ENCODE measurements at places on chromosomes 6 and 20.
A peak's percentile ranks its signal among the peaks of the same experiment; 100 is the strongest.

DNA sequence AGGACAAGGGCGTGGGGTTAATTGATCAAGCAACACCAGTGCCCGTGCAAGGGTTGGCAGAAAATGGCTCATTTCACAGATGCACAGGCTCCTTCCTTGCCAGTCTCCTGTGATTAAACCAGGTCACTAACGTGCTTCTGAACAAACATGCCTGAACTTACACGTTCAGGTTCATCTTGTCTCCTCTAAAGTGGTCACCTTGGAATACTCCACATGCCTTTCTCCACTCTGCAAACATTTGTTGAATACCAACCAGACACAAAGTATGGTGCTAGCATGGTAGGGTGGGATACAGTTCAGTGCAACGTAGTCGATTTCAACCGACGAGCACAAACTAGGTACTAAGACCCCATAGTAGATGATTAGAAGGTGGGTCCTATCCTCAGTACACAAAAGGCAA lies 72.6 kb upstream of the PTPRT start:
- no peak for DNase-seq

- DNase-seq: no peak
Measured at GRCh38 chr20:64009811-64010387, 26.1 kb upstream of the C20orf204 start.

GRCh38 chr6:6856538-6857523 lies 250.9 kb upstream of the RREB1 start:
- DNase-seq: peak; percentile 13

- DNase-seq: no peak
Measured at GRCh38 chr6:8182902-8183665, 80.7 kb upstream of the EEF1E1 start.

DNA sequence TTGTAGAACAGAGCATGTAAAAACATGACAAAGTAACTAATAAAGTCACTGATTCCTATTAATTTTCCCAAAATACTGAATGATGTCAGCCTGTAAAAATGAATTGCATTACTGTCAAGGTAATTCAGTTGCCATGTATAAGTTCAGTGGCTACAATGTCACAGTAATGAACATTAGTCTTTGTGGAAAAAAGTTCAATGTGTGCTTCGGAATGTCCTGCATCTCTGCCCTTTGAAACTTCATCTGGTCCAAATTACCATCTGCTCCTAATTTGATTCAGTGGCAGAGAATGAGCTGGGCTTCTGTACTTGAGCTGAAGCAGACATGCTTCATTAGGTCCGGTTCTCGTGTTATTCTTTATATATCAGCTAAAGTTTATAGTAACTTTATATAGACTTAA lies 567.4 kb downstream of the COL12A1 start:
- no peak for DNase-seq

- DNase-seq: no peak
Measured at GRCh38 chr20:41001497-41001896, 27.1 kb upstream of the TOP1 start.

DNA sequence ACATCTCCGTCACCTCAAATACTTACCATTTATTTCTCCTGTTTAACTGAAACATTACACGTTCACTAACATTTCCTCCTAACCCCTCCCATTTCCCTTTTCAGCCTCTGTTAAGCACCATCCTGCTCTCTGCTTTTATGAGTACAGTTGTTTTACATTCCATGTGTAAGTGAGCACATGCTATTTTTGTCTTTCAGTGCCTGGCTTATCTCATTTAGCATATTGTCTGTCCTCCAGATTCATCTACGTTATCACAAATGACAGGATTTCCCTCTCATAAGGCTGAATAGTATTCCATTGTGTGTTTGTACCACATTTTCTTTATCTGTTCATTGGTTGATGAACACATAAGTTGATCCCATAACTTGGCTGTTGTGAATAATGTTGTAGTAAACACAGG lies 22.7 kb downstream of the TAF11 start:
- no peak for DNase-seq

DNA sequence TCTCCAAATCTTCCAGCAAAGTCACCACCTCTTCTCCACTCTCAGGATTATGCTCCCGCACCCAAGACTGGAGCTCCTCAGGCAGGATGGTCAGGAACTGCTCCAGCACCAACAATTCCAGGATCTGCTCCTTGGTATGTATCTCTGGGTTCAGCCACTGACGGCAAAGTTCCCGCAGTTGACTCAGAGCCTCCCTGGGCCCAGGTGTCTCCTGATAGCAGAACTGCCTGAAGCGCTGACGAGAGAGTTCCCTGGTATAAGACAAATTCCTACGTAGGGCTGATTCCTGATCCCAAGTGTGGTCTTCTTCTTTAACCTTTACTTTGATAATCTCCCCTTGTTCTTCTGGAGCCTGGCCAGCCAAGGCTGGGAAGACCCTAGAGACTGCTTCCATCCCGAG lies 60.6 kb downstream of the GPX5 start:
- DNase-seq: no peak

DNA sequence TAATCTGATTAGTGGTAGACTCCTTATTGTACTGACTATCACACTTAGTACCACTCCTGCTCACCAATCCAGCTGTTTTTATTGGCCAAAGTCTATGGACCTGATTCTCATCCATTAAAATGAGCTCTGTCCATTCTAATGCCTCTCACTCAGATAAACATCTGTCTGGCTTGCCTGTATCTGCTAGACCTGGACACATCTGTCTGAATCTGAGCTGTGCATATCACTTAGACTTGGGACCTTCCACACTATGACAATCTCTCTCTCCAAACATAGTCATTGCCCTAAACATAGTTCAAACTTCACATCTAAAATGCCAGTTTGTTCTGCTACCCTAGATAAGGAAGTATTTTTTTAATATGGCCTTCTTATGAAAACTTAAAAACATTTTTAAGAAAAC lies 92.6 kb downstream of the CENPW start:
- DNase-seq: no peak

GRCh38 chr6:52491203-52492069 lies 71.3 kb downstream of the EFHC1 start:
- DNase-seq: no peak

- DNase-seq: no peak
Measured at GRCh38 chr6:106799031-106799894, 169.9 kb downstream of the QRSL1 start.

DNA sequence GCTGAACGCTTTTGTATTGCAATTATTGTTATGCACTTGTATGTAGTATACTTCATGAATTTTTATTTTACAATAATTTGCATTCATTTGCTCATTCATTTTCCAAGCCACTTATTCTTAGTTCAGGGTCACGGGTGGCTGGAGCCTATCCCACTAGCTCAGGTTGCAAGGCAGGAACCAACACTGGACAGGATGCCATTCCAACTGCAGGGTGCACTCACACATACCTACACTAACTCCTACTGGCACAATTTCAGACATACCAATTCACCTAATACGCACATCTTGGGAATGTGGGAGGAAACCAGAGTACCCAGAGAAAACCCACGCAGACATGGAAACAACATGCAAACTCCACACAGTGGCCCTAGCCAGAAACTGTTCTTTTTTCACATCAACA lies 61.8 kb downstream of the LMBRD1 start:
- no peak for DNase-seq

GRCh38 chr6:113662688-113663333 lies 194.3 kb upstream of the MARCKS start:
- no peak for DNase-seq

GRCh38 chr6:80457439-80457933 lies 351.0 kb downstream of the BCKDHB start:
- no peak for DNase-seq

DNA sequence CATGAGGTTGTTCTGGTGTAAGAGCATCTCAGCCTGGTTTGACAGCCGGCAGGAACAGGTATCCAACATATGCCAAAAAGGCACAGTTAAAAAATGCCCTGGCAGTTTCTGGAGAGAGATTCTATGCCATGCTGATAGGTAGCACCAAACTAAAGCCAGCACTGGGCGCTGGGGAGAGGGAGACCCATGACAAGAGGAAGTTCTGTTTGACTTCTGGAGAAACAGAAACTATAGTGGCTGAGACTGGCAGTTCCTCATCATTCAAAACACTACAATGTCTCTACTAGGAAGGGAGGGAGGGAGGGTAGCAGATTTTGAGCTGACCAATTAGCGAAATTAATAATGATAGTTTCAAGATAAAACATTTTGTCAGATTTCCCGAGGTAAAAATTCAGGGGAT lies 174.1 kb downstream of the ADAT2 start:
- no peak for DNase-seq

DNA sequence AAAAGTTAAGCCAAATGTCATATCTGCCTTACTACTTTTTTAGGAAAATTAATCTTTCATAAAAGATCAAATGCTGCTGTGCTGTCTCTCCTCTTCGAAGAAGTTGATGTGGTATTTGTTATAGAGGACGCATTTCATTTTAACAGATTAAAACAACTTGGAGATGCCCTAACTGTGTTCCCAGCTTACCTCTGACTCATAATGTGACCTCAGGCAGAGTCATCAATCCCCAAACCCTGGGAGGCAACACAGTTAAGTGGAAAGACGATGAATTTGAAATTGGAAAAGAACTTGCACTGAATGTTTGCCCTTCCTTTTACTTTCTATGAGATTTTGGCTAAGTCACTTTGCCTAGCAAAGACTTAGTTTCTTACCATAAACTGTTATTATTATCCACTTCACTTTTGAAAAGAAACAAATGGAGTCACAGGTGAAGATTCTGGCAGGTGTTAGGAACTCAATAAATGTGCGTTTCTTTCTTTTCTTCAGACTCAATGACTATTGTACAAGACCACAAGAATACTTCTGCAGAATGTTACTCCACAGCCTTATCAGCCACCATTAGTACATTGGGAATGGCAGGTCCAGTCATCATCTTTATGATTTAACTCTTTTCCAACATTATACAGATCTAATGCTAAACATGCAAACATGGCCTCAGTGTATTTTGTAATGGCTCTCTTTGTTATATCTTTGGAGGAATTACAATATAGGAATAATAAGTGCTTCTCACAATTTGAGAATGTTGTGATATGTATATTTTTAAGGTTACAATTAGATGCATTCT lies 102.6 kb downstream of the COL21A1 start:
- no peak for DNase-seq

GRCh38 chr6:138105880-138106664 lies 1.1 kb downstream of the PERP start:
- DNase-seq: no peak

DNA sequence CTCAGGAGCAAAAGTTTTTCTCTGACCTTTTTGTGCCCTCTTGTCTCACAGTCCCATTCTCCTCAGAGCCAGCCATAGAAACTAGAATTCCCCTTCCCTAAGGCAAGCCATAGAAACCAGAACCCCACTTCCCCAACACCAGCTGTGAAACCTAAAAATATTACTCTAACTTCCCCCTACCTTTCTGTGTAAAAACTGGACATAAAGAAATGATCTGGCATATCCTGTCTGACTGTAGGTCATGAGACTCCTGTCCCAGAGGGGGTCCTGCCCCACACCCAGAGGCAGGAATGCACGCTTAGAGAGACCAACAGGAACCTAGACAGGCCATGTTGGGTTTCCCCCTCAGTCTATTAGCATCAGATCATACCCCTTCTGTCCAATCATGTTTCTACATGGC lies 140.6 kb upstream of the SLC22A16 start:
- no peak for DNase-seq

GRCh38 chr6:79802657-79803300 lies 144.6 kb downstream of the ELOVL4 start:
- no peak for DNase-seq

GRCh38 chr6:97422171-97422570 lies 139.2 kb upstream of the MMS22L start:
- DNase-seq: no peak

- no peak for DNase-seq
Measured at GRCh38 chr6:161038229-161039031, 46.9 kb downstream of the MAP3K4 start.

- DNase-seq: no peak
Measured at GRCh38 chr6:2266031-2266795, 20.8 kb upstream of the GMDS start.

DNA sequence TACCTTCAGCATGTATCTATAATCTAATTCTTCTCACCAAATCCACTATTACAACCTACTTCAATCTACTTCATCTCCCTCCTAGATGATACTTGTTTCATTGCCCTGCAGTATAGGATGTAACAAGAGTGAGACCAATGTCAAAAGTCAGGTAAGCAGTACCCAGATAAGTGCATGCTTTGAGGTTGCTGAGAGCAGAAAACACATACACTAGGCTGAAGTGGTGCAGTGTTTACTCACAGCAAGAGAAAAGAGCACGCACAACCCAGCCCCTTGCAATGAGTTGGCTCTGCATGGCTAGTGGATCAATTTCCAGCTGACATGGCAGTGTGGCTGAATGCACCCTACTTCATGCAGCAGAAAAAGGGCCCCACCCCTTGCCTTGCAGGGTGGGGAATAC lies 199.9 kb downstream of the EPHA7 start:
- DNase-seq: no peak

- no peak for DNase-seq
Measured at GRCh38 chr6:50825375-50826036, 6.8 kb downstream of the TFAP2B start.

- no peak for DNase-seq
Measured at GRCh38 chr20:46063151-46063550, 26.6 kb downstream of the NCOA5 start.

DNA sequence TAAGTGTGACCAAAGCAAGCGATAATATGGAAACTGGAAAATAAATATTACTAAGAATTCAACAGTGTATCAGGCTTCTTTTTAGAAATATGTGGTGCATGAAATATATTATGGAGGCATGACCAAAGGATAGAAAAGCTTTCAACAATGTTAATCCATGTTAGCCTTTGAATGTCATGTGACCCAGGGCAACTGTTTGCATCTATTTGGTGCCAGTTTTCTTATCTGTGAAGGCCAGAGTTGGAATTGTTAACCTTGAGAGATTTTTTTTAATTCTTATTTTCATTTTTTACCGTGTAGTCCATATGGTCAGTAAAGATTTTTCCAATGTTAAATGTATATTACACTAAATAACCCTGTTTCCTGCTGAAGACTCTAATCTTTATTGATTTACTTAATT lies 411.1 kb downstream of the BCKDHB start:
- no peak for DNase-seq

DNA sequence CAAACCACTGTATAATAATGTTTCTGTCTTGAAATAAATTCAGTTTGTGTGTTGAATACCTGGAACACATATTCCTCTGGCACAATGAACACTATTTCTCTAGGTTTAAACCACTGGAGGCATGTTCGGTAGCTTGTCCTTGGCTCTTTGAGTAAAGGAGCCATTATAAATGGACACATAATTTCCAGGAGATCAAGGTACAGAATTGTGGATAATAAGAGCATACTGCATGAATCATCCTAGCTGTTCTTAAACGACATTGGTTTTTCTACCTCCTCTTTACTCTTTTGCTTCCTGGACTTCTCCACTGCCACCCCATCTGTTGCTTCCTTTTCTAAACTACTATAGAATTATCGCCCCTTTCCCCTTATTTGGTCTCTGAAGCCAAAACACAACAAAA lies 1.2 kb downstream of the CENPW start:
- no peak for DNase-seq

GRCh38 chr6:42610416-42610815 lies 46.6 kb downstream of the UBR2 start:
- DNase-seq: no peak

DNA sequence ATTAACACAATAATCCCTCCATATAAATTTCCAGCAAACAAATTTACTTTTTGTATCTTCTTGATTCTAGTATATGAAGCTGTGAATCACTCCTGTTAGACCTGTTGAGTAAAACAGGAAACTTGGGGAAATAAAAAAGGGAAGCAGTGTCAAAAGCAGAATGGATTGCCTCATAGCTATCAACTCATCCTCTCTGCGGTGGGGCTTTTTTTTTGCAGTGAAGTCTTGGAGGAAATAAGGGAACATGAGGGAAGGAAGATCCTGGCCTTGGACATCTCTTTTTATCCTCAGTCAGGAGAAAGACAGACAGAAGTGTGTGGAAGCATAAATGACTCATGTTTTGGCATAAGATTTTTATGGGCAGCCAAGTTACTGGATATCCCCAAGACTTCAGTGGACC lies 332.5 kb downstream of the TFAP2A start:
- no peak for DNase-seq
